T-helper 1 cell (primary cell): ENCODE measurements at places on chromosomes 6 and 20.

DNA sequence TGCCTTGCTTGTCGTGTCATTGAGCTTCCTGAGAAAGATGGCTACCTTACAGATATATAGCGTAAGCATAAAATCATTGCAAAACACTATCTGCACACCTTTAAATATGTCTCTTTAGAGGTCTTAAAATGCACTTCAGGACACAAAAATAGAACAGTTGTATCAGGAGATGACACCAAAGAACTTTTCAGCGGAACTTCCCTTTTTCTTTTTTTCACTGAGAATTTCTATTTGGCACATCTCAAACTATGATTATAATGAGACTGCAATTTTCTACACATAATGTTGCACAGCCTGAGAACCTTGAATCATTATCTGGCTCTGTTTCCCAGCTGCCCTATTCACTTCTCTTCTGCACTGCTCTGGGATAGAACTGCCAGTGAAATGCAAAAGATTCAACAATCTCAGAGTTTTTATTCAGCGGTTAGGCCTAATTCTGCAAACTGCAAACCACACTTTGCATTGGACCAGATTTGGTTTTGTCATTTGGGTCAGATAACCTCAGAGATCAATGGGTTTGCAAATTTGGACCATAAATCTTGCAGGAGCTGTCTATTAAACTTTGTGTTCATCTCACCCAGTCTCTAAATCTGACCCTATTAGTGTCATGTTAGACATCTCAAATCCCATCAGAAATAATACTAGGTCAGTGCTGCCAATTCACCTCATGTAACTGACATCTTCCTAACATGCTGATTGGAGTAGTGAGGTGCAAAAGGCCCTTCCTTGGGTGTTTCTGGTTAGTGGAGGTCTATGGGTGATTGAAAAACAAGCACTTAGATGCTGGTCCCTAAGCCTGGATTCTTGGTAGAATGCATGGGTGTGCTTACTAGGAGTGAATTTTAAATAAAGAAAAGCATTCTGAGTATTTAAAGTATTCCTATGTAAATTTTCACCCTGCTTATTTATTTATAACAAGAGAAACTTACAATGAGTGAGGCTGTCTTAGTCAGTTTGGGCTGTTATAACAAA, 382.7 kb downstream of the UTRN start:
- DNase-seq = no peak

- DNase-seq = no peak
These were observed 446.7 kb downstream of the BCKDHB start for GRCh38 chr6:80553071-80553740.

- no peak for DNase-seq
These were observed 390.5 kb downstream of the QKI start for GRCh38 chr6:163804991-163805390.

DNA sequence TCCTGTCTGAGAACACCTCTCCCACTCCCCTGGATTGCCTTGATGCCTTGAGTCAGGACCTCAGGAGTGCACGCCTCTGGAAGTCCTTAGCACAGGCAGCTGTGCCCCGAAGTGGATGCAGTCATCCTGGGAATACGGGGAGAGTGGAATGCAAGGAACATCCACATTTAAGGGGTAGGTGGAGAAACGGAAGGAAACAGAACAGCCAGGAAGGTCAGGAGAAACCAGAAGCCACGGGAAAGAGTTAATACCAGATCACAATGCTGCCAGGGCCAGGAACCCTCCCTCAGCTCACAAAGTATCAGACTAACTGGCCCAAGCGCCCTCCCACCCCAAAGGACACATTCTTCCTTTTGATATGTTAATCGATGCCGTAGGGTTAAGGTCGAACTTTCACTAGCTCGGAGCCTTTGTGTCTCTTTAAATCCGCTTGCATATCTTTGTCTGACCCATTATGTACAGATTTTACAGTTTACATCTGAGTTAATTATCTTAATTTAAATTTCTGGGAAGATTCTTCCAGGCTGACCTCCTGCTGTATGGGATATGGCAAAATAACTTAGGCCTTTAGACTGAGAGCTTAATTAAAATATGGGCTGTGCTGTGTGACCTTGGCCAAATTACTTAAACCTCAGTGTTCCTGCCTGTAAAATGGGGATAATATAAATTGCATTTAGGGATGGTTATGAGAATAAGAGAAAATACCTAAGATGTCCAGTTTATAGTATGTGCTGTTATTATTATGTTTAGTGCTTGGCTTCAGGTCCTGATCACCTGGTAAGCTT, 24.0 kb upstream of the CCND3 start:
- DNase-seq = no peak

DNA sequence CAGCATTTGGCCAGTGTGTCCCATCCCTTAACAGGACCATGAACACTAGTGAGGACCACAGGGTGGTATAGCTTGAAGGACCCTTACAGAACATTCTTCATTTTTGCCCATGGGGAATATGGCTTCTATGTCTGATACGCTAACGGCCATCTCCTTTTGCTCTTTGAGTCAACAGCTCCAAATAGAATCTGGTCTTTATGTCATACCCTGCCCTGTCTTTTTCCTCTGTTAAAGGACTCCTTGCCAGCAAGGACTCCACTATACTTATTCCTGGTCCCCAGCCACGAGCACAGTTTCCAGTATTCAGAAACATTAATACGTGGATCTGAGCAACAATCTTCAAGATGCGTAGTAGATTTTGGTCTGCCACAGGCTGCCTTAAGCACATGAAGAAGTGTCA, 22.5 kb downstream of the SERPINB1 start:
- no peak for DNase-seq

GRCh38 chr6:130118236-130118635, 99.9 kb downstream of the L3MBTL3 start:
- no peak for DNase-seq

- DNase-seq = no peak
These were observed 11.2 kb upstream of the THBD start for GRCh38 chr20:23060629-23061028.

- DNase-seq = no peak
These were observed 940.6 kb upstream of the FLRT3 start for GRCh38 chr20:15278041-15278440.

DNA sequence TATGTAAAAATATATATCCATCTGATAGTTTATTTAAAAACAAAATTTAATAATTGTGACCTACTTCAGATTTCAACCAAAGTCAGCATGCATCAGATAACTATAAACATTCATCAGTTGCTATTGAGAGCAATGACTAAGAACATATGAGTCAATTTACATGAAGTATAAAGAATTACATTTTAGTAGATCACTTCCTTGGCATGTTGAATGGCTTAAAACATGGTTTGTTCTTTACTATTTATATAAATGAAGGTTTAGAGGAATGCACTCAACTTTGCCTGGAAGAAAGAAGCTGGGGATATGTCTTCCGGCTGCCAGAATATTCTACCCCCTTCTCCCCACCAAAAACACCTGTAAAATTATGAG, 6.4 kb upstream of the FAM217A start:
- DNase-seq = no peak
